WTC11 (cell line): ENCODE measurements at places on chromosomes 4 and X.

- DNase-seq, result peak; percentile 25
Measured at GRCh38 chr4:88646528-88647280, 50.9 kb downstream of the NAP1L5 start.

GRCh38 chr4:161650812-161651211, 513.0 kb downstream of the FSTL5 start:
- DNase-seq, result no peak

DNA sequence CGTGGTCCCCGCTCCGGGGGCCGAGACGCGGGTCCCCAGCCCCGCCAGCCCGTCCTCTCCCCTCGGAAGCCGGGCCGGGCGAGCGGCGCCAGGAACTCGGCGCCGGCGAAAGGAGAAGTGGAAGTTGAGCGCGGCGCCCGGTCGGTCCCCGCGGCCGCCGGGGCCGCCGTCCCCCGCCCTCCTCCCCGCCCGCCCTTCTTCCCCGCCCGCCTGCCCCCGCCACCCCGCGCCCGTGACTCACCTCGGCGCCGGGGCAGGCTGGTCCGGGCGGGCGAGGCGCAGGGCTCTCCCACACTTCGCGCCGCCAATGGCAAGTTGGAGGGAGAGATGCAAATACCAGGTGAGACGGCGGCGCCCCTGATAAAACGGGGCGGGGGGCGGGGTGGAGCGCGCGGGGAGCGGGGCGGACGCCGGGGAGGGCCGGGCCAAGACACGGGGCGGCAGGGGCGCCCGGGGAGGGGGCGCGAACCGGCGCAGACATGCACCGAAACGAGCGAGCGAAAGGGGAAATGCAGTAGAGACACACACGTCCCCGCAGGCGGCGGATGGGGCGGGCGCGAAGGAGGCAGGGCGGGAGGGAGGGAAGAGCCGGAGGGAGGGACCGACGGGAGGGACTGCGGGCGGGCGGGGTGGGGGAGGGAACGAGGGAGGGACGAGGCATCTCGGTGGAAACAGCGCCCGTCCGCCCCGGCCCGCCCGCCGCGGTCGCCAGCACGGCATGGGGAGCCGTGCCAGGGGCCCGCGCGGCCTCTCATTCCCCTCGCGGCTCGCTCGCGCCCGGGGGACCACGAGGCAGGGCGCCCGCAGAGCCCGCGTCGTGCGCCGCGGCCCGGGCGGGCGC, at the start of gene ELF4:
Gene ELF4 (minus strand): TSS at position 119 of the 841 bp plus-strand sequence. CDS start 29,167 bp downstream, outside the sequence.
- peak; percentile 17 for DNase-seq

GRCh38 chr4:38856524-38857337, at the start of gene TLR6:
TLR6 (minus strand) TSS chr4:38856817; CDS start chr4:38829473, 27,344 bp downstream.
- DNase-seq, result peak; percentile 40

DNA sequence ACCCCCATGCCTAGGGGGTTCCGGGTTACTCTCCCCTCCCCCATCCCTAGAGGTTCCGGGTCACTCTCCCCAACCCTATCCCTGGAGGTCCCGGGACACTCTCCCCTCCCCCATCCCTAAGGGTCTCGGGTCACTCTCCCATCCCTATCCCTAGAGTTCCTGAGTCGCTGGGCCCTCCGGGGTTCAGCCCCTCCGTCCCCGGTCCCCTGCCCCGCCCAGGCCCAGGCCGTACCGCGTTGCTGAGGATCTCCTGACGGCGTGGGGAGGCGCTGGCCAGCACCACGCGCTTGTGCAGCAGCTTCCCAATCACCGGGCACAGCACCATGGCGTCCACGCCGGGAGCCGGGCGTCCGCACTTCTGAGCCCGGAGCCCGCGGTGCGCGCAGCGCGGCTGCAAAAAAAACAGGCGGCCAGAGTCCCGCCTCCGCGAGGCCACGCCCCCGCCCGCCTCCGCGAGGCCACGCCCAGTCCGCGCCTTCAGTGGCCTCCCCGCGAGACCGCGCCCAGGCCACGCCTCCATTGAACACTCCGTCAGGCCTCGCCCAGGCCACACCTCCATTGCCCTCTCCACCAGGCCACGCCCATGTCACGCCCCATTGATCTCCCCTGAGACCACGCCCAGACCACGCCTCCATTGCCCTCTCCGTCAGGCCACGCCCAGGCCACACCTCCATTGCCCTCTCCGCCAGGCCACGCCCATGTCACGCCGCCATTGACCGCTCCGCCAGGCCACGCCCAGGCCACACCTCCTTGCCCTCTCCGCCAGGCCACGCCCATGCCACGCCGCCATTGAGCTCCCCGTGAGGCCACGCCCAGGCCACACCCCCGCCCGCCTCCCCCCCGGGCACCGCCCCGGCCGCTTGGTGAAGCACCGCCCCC, at the start of gene ASMTL:
Gene ASMTL (minus strand): TSS at position 394 of the 879 bp plus-strand sequence. CDS start 69 bp downstream, at position 325.
- peak; percentile 100 for DNase-seq

- DNase-seq, result peak; percentile 67
Measured at GRCh38 chr4:165016971-165017370, 14.8 kb upstream of the TRIM60 start.

DNA sequence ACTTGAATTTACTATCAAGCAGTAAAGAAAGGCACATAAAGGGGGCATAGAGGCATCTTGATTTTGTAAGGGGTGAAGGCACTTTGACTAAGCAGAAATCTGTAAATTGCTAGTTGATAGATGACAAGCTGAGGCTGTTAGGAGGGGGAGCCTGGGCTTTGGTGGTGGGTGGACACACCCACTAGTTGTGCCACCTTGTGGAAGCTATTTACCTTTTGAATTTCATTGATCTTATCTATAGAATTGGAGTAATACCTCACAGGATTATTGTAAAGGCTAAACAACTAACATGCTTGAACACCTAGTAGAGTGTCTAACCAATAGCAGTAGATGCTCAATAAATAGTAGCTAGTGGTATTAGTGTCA, 142.8 kb upstream of the KCNIP4 start:
- peak; percentile 13 for DNase-seq

- DNase-seq, result no peak
Measured at GRCh38 chrX:132967049-132967448, 8.6 kb upstream of the HS6ST2 start.

DNA sequence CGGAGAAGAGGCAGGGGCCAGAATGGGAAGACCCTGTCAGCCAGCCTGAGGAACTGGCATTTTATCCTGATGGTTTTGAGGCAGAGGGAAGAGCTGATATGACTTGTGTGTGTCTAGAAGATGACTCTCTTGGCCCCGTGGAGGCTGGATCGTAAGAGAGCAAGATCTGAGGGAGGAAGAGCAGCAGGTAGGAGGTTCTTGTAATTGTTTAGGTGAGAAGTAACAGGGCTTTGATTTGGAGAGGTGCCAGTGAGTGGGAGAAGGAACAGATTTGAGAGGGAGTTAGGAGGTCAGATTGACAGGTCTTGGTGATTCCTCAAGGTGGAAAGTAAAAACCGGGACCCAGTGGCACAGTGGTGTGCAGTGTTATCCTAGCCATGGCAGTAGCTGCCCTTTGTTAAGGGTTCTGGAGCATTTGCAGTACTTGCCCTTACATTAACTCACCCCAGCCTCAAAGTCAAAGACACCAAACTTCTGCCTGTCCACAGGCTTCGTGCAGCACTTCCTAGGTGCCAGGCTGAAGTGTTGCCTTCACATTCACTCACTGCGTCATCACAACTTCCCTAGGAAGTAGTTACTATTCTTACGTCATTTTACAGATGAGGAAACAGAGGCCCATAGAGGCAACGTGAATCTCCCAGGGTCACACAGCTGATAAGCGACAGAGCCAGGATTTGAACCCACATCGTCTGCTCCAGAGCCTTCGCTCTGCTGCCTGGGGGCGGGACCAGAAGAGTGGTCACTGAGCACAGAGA, 23.7 kb downstream of the RTL5 start:
- no peak for DNase-seq

GRCh38 chr4:81724925-81725329, 253.2 kb upstream of the RASGEF1B start:
- no peak for DNase-seq

DNA sequence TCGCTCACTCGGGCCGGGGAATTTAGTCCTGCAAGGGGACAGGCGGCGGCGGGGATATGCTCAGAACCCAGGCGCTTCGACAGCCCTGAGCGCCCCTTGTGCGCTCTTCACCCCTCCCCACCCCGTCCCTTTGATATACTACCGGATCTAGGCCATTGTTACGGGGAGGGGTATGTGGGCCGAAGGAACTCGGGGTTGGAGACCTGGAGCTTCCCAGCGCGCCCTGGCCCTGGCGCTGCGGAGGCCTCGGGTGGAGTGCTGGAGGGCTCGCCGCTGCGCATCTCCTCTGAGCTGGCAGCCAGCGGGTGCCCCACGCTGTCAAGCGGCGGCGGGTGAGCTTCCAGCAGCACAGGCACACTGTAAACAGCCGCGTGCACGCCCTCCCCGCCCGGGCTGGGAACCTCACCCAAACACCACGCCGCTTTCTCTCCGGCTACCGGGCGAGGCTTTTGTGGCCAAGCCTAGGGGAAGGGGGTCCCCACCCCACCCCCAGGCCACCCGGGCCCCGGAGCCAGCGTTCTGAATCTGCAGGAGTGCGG, 54.5 kb upstream of the BCOR start:
- peak; percentile 20 for DNase-seq

GRCh38 chr4:25844961-25845712, 17.7 kb downstream of the SEL1L3 start:
- DNase-seq, result no peak

- no peak for DNase-seq
Measured at GRCh38 chr4:184893801-184894571, 68.2 kb upstream of the ACSL1 start.

- no peak for DNase-seq
Measured at GRCh38 chrX:20547611-20548051, 280.9 kb upstream of the RPS6KA3 start.

GRCh38 chr4:12445711-12446235, 1017.1 kb upstream of the HS3ST1 start:
- no peak for DNase-seq

- no peak for DNase-seq
Measured at GRCh38 chr4:144712775-144713174, 66.8 kb downstream of the HHIP start.

- no peak for DNase-seq
Measured at GRCh38 chr4:120096508-120097297, 30.1 kb upstream of the MAD2L1 start.

GRCh38 chr4:81982846-81983540, 390.8 kb downstream of the HNRNPD start:
- DNase-seq, result no peak

DNA sequence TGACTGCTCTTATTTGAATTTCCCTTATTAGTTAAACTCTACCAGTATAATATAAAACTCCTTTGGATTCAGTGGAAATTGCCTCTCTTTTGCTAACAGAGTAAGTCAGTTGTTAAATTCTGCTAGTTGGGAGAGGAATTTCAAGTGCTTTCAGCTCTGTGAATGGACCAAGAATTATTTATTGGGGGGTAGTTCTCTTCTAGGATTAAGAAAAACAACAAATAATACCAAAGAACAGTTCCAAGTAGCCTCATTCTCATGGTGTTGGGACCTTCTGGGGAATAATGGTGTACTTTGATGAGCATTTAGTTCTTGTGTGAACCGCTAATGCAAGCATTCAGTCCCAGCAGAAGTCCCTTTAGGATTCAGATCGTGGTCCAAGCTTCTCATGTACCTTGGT, 11.6 kb downstream of the SPARCL1 start:
- DNase-seq, result no peak

DNA sequence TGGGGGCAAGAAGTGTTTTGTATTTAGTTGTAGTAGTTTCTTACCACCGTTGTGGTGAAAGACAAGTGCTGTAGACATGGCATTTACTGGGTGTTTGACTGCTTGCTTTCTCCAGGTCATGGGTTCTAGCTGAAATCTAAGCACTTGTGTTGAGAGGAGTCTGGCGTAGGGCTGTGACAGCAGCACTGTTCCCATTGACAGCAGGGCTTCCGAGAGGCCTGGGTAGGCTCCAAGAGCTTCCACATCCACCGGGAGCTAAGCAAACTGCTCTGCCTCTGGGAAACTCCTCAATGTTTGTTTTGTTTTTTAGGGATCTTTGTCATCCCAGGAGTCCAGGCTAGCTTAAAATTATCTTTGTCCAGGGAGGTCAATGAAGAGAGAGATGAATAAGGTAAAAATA, 44.3 kb downstream of the BMPR1B start:
- no peak for DNase-seq

DNA sequence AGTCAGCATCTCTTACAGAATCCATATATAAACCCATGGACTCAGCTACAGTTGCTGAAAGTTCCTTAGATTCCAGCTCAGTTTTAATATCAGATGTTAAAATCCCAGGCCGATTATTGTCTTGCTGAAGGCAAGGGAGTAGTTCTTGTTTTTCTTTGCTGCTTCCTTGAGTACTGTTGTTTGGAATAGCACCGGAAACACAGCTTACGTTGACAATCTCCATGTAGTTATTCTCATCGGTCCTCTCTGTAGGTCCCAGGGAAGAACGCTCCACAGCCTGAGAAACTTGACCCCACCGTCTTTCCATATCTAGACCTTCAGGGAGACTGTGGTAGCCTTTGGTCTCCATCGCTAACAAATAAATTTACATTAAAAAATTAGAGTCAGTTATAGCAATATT, 5.7 kb downstream of the NR3C2 start:
- DNase-seq, result no peak

- no peak for DNase-seq
Measured at GRCh38 chr4:157837071-157837703, 335.6 kb downstream of the GASK1B start.

- DNase-seq, result no peak
Measured at GRCh38 chr4:16353165-16353564, 126.9 kb upstream of the TAPT1 start.

DNA sequence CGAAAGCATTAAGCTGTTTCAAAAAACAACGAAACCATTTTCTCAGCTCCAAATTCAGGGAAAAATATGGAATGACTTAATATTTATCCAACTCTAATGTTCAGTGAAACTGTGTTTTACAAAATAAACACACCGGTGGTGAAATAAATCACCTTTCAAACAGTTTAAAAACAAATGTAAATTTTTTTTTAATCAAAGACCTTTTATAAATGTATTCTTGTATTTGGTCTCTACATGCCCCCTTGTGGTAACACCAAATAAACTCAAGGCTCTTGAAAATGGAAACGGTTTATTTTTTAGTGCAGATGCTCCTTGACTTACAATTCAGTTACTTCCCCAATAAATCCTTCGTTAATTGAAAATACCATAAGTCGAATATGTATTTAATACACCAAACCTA, 45.8 kb upstream of the ITM2A start:
- DNase-seq, result no peak

- DNase-seq, result peak; percentile 46
Measured at GRCh38 chr4:153488006-153488891, 22.1 kb downstream of the TMEM131L start.

DNA sequence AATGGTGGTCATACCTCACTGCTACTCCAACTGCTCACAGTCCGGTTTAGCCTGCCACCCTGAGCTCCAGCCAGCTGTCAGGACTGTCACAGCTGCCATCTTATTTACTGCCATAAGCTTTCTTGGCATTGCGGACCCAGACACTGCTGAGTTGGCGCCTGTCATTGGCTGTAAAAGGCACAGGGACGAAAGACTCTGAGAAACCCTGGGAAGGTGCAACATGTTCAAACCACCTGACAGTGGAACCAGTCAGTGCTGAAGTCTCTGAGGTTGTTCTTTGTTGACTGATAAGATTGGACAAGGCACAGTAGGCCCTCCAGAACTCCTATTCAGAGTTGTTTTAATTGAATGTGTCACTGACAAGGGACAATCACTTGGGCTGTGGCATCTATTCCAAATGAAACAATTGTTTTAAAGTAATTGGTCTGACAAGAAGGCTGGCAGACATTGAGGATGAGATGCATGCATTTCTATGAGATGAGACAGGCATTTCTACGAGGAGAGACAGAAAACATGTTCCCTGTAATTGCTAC, 927.8 kb downstream of the STPG2 start:
- no peak for DNase-seq

- DNase-seq, result no peak
Measured at GRCh38 chr4:181365671-181366070, 877.5 kb upstream of the TENM3 start.

- no peak for DNase-seq
Measured at GRCh38 chr4:77021614-77022089, 54.1 kb downstream of the CCNI start.

- DNase-seq, result peak; percentile 57
Measured at GRCh38 chr4:118076958-118077766, 42.9 kb downstream of the NDST3 start.
